ENCODE measurements at places on chromosomes 4 and X. TPM values are rescaled to one million over a fixed set of nuclear protein-coding genes. Genes with fewer than 3 reads are reported as not detected.
A peak's percentile ranks its signal among the peaks of the same experiment; 100 is the strongest.

- no peak overlapping the region for H3K27ac ChIP-seq
- H3K27me3 ChIP-seq = no peaks in the 10 kb centered on the region
- DNase-seq = no peak
- no peak overlapping the region for H3K4me3 ChIP-seq
- no peaks in the 10 kb centered on the region for H3K36me3 ChIP-seq
Observed at GRCh38 chr4:128364565-128364964, 77.0 kb upstream of the PGRMC2 start.

NPY2R gene
- total RNA-seq = not detected

- H3K27me3 ChIP-seq = no peaks in the 10 kb centered on the region
- no peaks in the 10 kb centered on the region for H3K36me3 ChIP-seq
- no peak for DNase-seq
Observed at GRCh38 chr4:17033768-17034181, 135.3 kb upstream of the LDB2 start.

DNA sequence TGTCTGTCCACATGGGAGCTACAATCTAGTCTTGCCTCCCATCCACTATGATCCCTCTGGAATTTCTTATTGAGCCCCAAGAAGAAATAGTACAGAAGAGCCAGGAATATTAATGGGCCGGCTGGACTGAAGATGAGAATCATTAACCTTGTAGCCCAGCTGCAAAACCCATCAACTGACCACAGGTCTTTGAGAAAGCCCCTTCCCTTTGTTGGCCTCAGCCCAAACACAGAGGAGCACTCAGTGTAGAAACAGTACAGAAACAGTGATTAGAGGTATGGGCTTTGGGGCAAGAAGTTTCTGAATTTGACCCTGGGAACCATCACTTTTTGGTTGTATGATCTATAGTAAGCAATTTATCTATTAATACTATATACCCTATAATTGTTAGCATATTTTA, 76.8 kb upstream of the RAB40AL start:
- no peak overlapping the region for H3K4me3 ChIP-seq
- H3K27me3 ChIP-seq = no peaks in the 10 kb centered on the region
- no peak overlapping the region for H3K27ac ChIP-seq
- no peak for DNase-seq
- no peaks in the 10 kb centered on the region for H3K4me1 ChIP-seq

ETDB gene
- not detected for total RNA-seq

GRCh38 chr4:180057299-180057721, 2185.9 kb upstream of the TENM3 start:
- no peak overlapping the region for H3K4me3 ChIP-seq
- H3K27ac ChIP-seq = no peak overlapping the region
- H3K36me3 ChIP-seq = no peaks in the 10 kb centered on the region
- no peak for DNase-seq
- peaks cover 17% of the 10 kb centered on the region for H3K27me3 ChIP-seq
- H3K4me1 ChIP-seq = peaks cover 24% of the 10 kb centered on the region

- no peak overlapping the region for H3K4me3 ChIP-seq
- H3K27ac ChIP-seq = no peak overlapping the region
- H3K36me3 ChIP-seq = peaks cover 10% of the 10 kb centered on the region
- no peaks in the 10 kb centered on the region for H3K4me1 ChIP-seq
Observed at GRCh38 chr4:26406346-26406975, 83.8 kb downstream of the CCKAR start.

DNA sequence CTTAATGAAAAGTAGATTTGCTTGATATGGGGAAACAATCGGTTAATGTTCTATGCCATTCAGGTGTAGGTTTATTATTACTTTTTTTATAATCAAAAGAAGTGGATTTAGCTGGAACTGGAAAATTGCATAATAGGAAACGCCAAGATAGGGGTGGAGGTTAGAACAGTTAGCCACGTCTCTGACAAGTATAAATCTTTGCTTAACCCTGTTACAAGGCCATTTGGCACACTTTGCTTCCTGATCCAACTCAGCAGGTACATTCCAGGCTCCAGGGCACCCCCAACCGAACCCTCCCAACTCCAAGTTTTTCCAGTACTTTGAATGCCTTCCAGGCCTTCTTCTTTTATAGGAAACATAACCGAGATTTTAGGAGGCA, 50.6 kb upstream of the ACSL4 start:
- H3K36me3 ChIP-seq = no peaks in the 10 kb centered on the region
- no peaks in the 10 kb centered on the region for H3K4me1 ChIP-seq
- no peak overlapping the region for H3K4me3 ChIP-seq
- peak; percentile 31 for DNase-seq

DNA sequence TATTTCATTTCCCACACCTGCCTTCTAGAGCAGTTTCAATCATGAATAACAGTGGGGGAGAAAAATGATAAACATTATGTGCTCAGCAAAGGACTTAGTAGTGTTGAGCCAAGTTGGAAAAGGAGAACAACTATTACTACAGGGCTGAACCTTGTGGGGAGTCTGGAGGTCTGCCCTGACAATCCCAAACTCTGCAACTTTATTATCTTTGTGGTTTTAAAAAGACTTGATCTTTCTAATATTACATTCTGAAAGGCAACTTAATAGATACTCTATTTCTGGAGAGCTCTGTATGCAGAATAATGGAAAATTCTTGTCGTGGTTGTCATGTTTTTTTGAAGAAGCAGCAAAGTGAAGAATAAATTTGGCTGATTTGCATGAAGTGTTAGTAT, 116.1 kb downstream of the SPCS3 start:
- no peaks in the 10 kb centered on the region for H3K4me1 ChIP-seq
- no peaks in the 10 kb centered on the region for H3K36me3 ChIP-seq
- H3K4me3 ChIP-seq = no peak overlapping the region
- no peaks in the 10 kb centered on the region for H3K27me3 ChIP-seq
- H3K27ac ChIP-seq = no peak overlapping the region
- no peak for DNase-seq

NAP1L3 gene
- total RNA-seq = 1.8 TPM

PDGFRA gene
- 60.5 TPM for total RNA-seq

BGN gene
- total RNA-seq = 251 TPM

GRCh38 chrX:42585842-42586621, 191.9 kb downstream of the PPP1R2C start:
- H3K4me1 ChIP-seq = no peaks in the 10 kb centered on the region
- no peak overlapping the region for H3K27ac ChIP-seq
- DNase-seq = no peak
- no peaks in the 10 kb centered on the region for H3K27me3 ChIP-seq
- H3K36me3 ChIP-seq = no peaks in the 10 kb centered on the region
- H3K4me3 ChIP-seq = no peak overlapping the region

- peak; percentile 57 for DNase-seq
- H3K27me3 ChIP-seq = no peaks in the 10 kb centered on the region
- H3K4me1 ChIP-seq = peaks cover 3% of the 10 kb centered on the region
- no peak overlapping the region for H3K27ac ChIP-seq
- H3K4me3 ChIP-seq = no peak overlapping the region
- H3K36me3 ChIP-seq = no peaks in the 10 kb centered on the region
Observed at GRCh38 chr4:72525938-72526337, 43.1 kb downstream of the ADAMTS3 start.

RPL34 gene
- total RNA-seq = 469 TPM

EPGN gene
- total RNA-seq = not detected

ANK2 gene
- total RNA-seq = 13.1 TPM

- H3K27me3 ChIP-seq = no peaks in the 10 kb centered on the region
- H3K27ac ChIP-seq = no peak overlapping the region
- no peaks in the 10 kb centered on the region for H3K4me1 ChIP-seq
Observed at GRCh38 chrX:110055616-110056015, 52.7 kb downstream of the TMEM164 start.

DNA sequence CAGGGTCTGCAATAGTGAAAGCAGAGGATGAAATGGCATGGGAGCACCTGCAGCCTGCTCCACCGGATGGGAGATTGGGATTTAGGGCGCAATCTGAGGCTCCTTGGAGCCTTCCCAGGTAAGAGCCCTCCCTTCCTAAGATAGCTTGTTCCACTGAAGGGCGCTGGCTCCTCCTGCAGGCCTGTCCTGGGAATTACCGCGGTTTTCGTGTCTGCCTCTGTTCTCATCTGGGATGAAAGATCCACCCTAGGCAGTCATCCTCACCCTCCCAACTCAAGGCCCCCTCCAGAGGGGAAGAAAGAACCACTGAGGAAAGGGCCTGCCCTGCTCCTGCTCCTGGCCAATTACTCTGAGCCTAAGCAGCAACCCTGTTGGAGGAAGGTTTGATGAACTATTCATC, 547.5 kb downstream of the SMARCA1 start:
- no peaks in the 10 kb centered on the region for H3K27me3 ChIP-seq
- H3K27ac ChIP-seq = no peak overlapping the region
- H3K4me3 ChIP-seq = no peak overlapping the region
- no peak for DNase-seq
- H3K36me3 ChIP-seq = no peaks in the 10 kb centered on the region

DNA sequence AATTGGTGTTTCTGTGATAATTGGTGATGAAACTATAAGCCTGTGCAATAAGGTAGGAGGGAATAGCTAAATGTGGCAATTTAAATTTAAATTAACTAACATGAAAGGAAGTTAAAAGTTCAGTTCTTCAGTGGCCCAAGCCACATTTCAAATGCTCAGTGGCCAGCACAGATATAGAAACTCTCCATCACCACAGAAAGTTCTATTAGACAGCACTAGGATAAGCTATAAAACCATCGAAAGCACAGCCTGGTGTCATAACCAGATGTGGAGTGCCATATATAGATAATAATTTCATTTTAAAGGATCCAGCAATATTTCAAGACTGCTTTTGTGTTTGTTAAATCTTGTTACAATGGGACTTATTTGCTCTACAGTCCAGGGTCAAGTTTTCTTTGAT, 119.3 kb upstream of the NR3C2 start:
- H3K36me3 ChIP-seq = no peaks in the 10 kb centered on the region
- no peak overlapping the region for H3K27ac ChIP-seq
- no peak for DNase-seq
- H3K4me3 ChIP-seq = no peak overlapping the region
- H3K4me1 ChIP-seq = no peaks in the 10 kb centered on the region

DNA sequence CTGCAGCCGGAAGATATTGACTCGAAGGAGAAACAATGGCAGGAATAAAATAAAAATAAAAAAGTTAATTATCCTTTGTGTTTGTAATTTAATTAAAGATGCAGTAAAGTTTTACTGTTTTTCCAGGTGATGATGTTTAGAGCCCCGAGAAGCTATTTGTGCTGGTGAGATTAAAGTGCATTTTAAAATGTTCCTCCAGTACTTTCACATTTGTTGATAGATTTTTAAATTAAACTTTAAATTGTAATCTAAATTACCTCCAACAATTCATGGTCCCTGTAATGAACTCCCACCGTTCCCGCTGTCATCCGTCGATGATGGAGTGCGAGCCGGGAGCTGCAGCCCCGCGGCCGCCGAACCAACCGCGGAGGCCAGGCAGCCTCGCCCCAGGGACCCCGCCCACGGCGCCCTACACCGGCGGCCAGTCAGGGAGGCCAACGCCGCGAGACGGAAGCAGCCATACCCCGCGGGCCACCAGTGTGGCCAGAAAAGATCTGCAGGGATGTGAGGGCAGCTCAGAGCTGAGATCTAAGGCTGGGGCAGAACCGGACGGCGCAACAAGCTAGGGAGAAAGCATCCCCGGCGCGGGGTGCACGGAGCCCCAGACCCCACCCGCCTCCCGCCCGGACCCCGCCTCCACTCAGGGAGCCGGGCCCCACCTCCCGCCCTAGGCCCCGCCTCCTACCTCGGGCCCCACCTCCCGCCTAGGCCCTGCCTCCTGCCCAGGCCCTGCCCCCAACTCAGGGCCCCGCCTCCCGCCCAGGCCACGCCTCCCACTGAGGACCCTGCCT, 104.0 kb downstream of the FAM53A start:
- H3K36me3 ChIP-seq = no peaks in the 10 kb centered on the region
- H3K4me1 ChIP-seq = peaks cover 6% of the 10 kb centered on the region
- DNase-seq = peak; percentile 99
- peak overlapping the region; percentile 94 for H3K27ac ChIP-seq

GRCh38 chrX:44314259-44314734, 29.2 kb downstream of the EFHC2 start:
- H3K27ac ChIP-seq = no peak overlapping the region
- H3K36me3 ChIP-seq = no peaks in the 10 kb centered on the region

GYPA gene
- not detected for total RNA-seq

PNMA6A gene
- total RNA-seq = 0.86 TPM

DNA sequence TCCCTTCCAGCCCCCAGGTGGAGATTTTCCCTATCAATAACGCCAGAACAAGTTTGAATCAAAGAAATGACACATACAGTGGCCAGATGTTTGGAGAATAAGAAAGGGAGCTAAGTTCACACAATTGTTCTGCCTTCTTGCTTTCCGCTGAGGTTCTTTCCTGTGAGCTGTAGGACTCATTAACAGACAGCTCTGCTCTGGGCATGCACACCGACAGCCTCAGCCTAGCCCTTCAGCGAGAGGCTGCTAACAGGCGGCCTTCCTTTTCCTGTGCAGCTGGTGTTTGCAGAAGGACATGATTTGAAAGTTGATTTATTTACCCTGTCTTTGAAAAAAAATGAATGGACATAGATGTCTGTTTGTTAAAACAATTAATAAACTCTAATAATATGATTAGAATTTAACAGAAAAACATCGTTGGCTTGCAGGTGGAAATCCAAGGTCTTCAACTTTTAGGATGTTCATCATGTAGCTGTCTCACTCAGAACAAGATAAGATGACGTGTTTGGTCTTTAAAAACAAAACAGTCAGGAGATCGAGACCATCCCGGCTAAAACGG, 183.3 kb downstream of the KDR start:
- H3K4me3 ChIP-seq = no peak overlapping the region
- H3K4me1 ChIP-seq = peaks cover 5% of the 10 kb centered on the region
- H3K27ac ChIP-seq = no peak overlapping the region
- H3K36me3 ChIP-seq = no peaks in the 10 kb centered on the region
- DNase-seq = no peak
- H3K27me3 ChIP-seq = no peaks in the 10 kb centered on the region

DNA sequence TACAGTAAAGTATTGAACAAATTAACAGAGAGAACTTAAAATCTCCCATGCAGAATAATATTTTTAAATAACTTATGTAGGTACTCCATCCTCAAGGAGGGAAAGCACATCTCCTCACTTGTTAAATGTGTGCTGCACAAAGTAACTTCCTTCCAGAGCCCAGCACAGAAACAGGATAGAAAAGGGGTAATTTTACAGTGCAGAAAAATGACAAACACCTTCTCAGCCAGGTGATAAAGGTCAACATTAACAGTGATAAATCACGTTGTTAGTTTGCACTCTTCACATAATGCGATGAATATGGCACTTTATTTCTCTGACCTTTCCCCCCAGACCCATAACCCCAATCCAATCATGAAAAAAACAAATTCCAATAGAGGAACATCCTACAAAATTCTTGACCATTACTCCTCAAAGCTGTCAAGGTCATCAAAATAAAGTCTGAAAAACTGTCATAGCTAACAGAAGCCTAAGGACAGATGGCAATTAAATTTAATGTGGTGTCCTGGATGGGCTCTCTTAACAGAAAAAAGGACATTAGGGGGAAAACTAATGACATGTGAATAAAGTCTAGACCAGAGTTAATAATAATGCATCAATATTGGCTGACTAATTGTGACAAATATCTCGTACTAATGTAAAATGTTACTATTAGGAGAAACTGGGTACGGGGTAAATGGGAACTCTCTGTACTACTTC, 547.4 kb upstream of the AGA start:
- H3K4me1 ChIP-seq = no peaks in the 10 kb centered on the region
- no peak overlapping the region for H3K27ac ChIP-seq
- DNase-seq = no peak
- no peaks in the 10 kb centered on the region for H3K36me3 ChIP-seq
- H3K4me3 ChIP-seq = no peak overlapping the region
- H3K27me3 ChIP-seq = no peaks in the 10 kb centered on the region

Data from upper lobe of left lung (tissue), 6 donors.